ENCODE measurements at places on chromosomes 13 and 19. TPM values are rescaled to one million over a fixed set of nuclear protein-coding genes. Genes with fewer than 3 reads are reported as not detected.

GRCh38 chr13:51269039-51269438 lies 46.8 kb downstream of the FAM124A start:
- no peaks in the 10 kb centered on the region for H3K36me3 ChIP-seq
- H3K4me3 ChIP-seq, result no peak overlapping the region
- H3K27me3 ChIP-seq, result no peaks in the 10 kb centered on the region
- peaks cover 10% of the 10 kb centered on the region for H3K4me1 ChIP-seq
- no peak overlapping the region for H3K27ac ChIP-seq

DNA sequence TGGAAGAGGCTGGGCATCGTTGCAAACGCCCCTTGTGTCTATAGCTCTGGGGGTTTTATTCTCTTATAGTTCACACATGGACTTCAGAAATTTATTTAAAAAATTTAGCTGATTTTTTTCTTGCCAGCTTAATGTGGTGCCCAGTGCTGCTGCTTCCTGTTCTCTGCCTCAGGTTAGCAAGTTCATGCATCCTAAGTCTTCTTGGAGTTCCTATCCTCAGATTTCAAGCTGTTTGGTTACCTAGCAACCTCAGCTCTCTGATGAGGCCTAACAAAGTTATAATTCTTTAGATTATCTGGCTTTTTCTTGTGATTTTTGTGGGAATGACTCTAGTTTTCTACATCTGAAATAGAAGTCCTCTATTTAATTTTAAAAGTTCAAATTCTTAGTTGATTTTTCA lies 250.9 kb downstream of the MAB21L1 start:
- DNase-seq, result no peak
- peaks cover 8% of the 10 kb centered on the region for H3K36me3 ChIP-seq
- H3K27me3 ChIP-seq, result no peaks in the 10 kb centered on the region
- no peak overlapping the region for H3K27ac ChIP-seq
- H3K4me3 ChIP-seq, result no peak overlapping the region

GRCh38 chr19:31092274-31092673 lies 257.0 kb downstream of the TSHZ3 start:
- DNase-seq, result no peak
- peaks cover 7% of the 10 kb centered on the region for H3K27me3 ChIP-seq
- H3K4me1 ChIP-seq, result peaks cover 6% of the 10 kb centered on the region
- no peak overlapping the region for H3K4me3 ChIP-seq

DNA sequence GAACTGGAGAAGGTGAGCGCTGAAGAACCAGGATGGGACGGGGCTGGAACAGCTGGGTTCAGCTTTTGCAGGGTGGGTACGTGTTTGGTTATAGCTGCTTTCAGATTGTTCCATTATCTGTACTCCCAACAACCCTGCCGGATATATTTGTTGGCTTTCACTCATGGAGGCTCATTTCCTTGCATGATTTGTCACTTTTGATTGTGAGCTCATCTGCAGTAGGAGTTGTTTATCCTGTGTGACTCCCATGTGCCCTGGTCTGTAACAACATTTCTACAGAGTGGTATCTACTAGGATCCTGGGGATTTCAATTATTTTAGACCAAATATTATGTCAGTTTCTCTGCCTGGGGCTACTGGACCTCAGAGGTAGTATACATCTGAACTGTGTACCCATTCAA lies 5.4 kb downstream of the ARL11 start:
- no peak overlapping the region for H3K27ac ChIP-seq
- no peaks in the 10 kb centered on the region for H3K27me3 ChIP-seq
- no peak overlapping the region for H3K4me3 ChIP-seq
- H3K36me3 ChIP-seq, result no peaks in the 10 kb centered on the region

GRCh38 chr19:47226426-47227351 lies 4.3 kb downstream of the BBC3 start:
- H3K4me3 ChIP-seq, result peak overlapping the region; percentile 85
- peak overlapping the region; percentile 91 for H3K27ac ChIP-seq
- DNase-seq, result peak; percentile 71
- peaks cover 5% of the 10 kb centered on the region for H3K36me3 ChIP-seq

DNA sequence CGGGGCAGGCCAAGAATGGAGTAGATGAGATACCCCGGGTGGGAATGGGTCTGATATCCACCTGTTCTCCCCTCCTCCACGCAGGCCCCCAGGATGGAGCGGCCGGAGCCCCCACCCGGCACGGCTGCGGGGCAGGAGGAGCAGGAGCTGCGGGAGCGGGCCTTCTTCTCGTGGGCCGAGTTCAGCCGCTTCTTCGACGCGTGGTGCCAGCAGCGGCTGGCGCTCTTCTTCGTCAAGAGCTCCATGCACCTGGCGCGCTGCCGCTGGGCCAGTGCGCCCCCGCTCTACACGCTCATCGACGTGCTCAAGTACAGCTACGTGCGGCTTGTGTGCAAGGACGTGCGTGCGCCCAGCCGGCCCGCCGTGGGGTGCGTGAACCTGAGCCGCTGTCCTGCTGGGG lies 1.2 kb downstream of the ZSWIM9 start:
- no peak for DNase-seq
- no peaks in the 10 kb centered on the region for H3K27me3 ChIP-seq
- peaks cover 18% of the 10 kb centered on the region for H3K36me3 ChIP-seq
- peaks cover 15% of the 10 kb centered on the region for H3K4me1 ChIP-seq
- no peak overlapping the region for H3K27ac ChIP-seq
- H3K4me3 ChIP-seq, result peak overlapping the region; percentile 99

DNA sequence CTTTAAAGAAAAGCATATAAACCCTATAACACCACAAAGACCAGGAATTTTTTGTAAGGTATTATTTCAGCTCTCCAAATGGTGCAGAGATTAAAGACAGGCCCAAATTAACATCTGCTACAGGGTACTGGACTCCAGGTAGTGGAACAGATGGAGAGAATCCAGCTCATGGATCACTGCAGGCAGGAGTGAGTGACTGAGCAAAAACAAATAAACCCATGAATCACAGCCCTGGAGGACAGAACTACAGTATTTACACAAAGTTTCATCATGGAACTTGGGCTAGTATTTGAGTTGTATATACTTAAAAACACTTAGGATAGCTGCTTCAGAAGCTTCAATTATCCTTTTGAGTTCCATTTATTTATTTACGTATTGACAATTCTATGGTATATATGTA lies 132.8 kb upstream of the SPRY2 start:
- H3K36me3 ChIP-seq, result no peaks in the 10 kb centered on the region
- H3K27me3 ChIP-seq, result no peaks in the 10 kb centered on the region
- H3K27ac ChIP-seq, result no peak overlapping the region
- DNase-seq, result no peak

- no peak for DNase-seq
- peak overlapping the region; percentile 88 for H3K4me3 ChIP-seq
- peak overlapping the region; percentile 96 for H3K27ac ChIP-seq
- no peaks in the 10 kb centered on the region for H3K27me3 ChIP-seq
Measured at GRCh38 chr19:16075430-16076153, 703 bp upstream of the TPM4 start.

GRCh38 chr19:18086590-18087138 lies at the start of gene IL12RB1:
TSS of gene IL12RB1 (minus strand) at chr19:18086934. CDS start at chr19:18086823, 111 bp downstream.
- no peaks in the 10 kb centered on the region for H3K36me3 ChIP-seq
- H3K27ac ChIP-seq, result no peak within 1 kb of the TSS
- no peak for DNase-seq
- H3K4me1 ChIP-seq, result no peaks in the 10 kb centered on the region

The PODNL1 gene
- total RNA-seq, result 0.48 TPM

DNA sequence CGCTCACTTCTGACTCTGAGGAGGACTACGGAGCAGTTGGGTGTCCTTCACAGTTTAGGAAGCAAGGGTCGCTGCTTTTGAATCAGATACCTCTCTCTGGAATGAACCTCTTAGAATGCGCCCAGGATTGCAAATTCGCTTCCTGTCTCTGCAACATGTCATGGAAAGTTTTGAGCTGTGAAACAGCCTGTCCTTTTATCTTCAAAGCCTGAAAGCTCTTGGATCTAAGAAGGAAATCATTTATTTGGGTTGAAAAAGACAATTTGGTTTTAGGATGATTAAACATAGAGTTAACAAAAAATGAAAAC lies 134.1 kb downstream of the KATNAL1 start:
- H3K4me3 ChIP-seq, result no peak overlapping the region
- no peaks in the 10 kb centered on the region for H3K36me3 ChIP-seq
- peaks cover 12% of the 10 kb centered on the region for H3K27me3 ChIP-seq
- DNase-seq, result peak; percentile 47
- no peak overlapping the region for H3K27ac ChIP-seq

The ZNF575 gene
- total RNA-seq, result 2.6 TPM

The MEGF8 gene
- total RNA-seq, result 49.5 TPM

DNA sequence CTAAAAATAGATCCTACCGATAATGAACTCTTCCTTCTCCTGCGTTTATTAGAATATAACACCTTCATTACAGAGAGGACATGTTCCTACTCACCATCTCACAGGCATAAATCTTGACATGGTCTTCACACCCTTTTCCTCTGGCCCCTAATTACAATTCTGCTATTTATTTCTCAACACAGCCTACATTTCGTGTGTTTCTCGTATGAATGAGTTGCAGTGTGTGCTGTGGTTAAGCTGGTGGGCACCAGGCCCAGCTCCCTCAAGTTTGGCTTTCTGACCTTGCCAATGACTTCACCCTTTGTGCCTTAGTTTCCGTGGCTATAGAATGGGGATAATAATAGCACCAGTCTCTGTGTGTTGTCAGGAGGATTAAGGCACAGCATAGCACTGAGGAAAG lies 12.3 kb upstream of the KATNAL1 start:
- no peaks in the 10 kb centered on the region for H3K27me3 ChIP-seq
- no peak for DNase-seq
- H3K36me3 ChIP-seq, result peaks cover 7% of the 10 kb centered on the region
- no peak overlapping the region for H3K27ac ChIP-seq

DNA sequence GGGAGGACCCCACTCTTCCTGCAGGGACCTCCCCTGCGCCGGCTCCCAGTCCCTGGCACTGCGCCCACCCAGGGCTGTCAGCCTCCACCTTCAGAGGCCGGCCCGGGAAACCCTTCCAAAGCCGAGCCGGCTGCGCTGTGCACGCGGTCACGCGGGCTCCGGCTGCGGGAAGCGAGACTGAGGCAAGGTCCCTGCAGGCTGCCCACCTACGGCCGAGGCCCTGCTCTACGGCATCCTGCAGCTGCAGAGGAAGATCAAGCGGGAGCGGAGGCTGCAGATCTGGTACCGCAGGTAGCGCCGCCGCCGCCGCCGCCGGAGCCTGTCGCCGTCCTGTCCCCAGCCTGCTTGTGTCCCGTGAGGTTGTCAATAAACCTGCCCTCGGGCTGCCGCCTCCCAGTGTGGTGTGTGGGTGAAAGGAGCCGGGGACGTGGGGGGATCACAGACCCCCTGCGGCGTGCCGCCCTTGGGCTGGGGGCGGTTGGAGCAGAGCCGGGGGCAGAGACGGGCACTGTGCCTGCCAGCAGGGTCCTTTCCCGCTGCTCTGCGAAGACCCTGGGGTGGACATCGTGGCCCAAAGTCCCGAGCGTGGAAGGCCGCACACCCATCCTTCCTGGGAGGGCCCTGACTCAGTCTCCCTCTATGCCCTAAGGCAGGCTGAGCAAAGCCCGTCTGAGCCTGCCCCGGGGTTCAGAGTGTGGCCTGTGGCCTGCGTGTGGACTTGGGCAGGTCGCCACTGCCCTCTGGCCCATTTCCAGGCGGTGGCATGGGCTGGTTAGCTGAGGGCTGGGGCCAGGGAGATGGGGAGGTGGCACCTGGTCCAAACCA lies 5.9 kb downstream of the GAMT start:
- no peak for DNase-seq
- no peaks in the 10 kb centered on the region for H3K4me1 ChIP-seq
- no peak overlapping the region for H3K27ac ChIP-seq
- no peaks in the 10 kb centered on the region for H3K27me3 ChIP-seq

DNA sequence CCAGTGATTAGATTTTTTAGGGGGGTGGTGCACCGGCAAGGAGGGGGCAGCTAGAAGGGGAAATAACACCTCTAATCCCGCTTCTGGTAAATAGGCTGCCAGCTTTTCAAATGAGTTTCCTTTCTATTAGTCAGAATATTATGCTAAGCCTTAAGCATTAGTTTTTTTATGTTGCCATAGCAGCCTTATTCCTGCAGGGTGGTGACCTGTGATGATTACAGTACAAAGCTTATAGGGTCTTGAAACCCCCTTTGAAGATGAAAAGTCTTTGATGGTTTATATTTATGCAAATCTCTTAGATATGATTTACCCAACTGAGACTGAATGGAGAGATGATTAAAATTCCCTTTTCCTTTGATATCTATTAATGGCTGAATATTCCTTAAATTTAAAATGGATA lies 109.8 kb downstream of the ZIC5 start:
- H3K36me3 ChIP-seq, result peaks cover 5% of the 10 kb centered on the region
- H3K27me3 ChIP-seq, result peaks cover 7% of the 10 kb centered on the region
- no peak overlapping the region for H3K4me3 ChIP-seq
- peaks cover 11% of the 10 kb centered on the region for H3K4me1 ChIP-seq
- DNase-seq, result no peak
- H3K27ac ChIP-seq, result no peak overlapping the region

GRCh38 chr19:33286899-33287298 lies 15.4 kb downstream of the CEBPA start:
- peaks cover 13% of the 10 kb centered on the region for H3K27me3 ChIP-seq
- no peak for DNase-seq
- H3K4me1 ChIP-seq, result peaks cover 18% of the 10 kb centered on the region
- H3K36me3 ChIP-seq, result peaks cover 3% of the 10 kb centered on the region
- H3K4me3 ChIP-seq, result no peak overlapping the region

The ATP8B3 gene
- total RNA-seq, result 0.48 TPM

The FGF14 gene
- 4.2 TPM for total RNA-seq

DNA sequence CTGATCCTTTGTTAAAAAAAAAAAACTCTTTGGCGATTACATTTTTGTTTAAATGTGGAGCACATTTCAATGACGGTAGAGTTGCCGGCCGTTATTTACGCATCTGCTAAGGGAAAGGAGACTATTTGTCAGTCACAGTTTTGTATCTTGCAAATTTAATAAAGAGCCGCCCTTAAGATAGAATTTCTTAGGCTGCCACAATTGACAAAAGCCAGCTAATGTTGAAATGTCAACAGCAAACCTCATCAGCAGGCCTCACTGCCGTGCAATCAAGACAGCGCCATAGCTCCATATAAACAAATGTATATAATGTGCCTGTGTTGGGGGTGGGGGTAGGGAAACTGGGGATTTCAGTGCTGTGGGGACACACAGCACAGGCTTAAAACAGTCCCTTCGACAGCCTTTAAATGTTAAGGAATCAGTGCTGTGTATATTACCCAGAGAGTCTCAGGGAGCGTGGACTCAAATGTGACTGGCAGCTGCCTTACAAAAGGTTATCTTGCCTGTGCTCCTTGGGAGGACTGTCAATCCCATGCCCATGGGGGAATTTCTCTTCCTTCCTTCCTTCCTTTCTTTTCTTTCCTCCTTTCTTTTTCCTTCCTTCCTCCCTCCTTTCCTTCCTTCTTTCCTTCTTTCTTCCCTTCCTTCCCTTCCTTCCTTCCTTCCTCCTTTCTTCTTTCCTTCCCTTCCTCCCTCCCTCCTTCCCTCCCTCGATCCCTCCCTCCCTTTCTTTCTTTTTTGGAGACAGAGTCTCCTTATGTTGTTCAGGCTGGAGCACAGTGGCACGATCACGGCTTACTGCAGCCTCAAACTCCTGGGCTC lies 108.0 kb downstream of the URI1 start:
- H3K27me3 ChIP-seq, result peaks cover 7% of the 10 kb centered on the region
- H3K4me3 ChIP-seq, result peak overlapping the region; percentile 21
- no peak for DNase-seq
- H3K27ac ChIP-seq, result peak overlapping the region; percentile 38
- H3K4me1 ChIP-seq, result peaks cover 29% of the 10 kb centered on the region

- peak overlapping the region; percentile 17 for H3K4me3 ChIP-seq
- no peaks in the 10 kb centered on the region for H3K27me3 ChIP-seq
- peaks cover 4% of the 10 kb centered on the region for H3K36me3 ChIP-seq
- peak overlapping the region; percentile 83 for H3K27ac ChIP-seq
- no peak for DNase-seq
- peaks cover 16% of the 10 kb centered on the region for H3K4me1 ChIP-seq
Measured at GRCh38 chr13:113273851-113274590, 23.0 kb upstream of the LAMP1 start.
